ENCODE measurements at places on chromosomes 7 and 10.
A peak's percentile ranks its signal among the peaks of the same experiment; 100 is the strongest.

- DNase-seq, result no peak
Observed at GRCh38 chr10:6986927-6987326, 406.9 kb upstream of the PRKCQ start.

GRCh38 chr10:58516671-58517070, 4.0 kb downstream of the BICC1 start:
- DNase-seq, result no peak

- DNase-seq, result no peak
Observed at GRCh38 chr7:974172-974571, 1.2 kb downstream of the COX19 start.

DNA sequence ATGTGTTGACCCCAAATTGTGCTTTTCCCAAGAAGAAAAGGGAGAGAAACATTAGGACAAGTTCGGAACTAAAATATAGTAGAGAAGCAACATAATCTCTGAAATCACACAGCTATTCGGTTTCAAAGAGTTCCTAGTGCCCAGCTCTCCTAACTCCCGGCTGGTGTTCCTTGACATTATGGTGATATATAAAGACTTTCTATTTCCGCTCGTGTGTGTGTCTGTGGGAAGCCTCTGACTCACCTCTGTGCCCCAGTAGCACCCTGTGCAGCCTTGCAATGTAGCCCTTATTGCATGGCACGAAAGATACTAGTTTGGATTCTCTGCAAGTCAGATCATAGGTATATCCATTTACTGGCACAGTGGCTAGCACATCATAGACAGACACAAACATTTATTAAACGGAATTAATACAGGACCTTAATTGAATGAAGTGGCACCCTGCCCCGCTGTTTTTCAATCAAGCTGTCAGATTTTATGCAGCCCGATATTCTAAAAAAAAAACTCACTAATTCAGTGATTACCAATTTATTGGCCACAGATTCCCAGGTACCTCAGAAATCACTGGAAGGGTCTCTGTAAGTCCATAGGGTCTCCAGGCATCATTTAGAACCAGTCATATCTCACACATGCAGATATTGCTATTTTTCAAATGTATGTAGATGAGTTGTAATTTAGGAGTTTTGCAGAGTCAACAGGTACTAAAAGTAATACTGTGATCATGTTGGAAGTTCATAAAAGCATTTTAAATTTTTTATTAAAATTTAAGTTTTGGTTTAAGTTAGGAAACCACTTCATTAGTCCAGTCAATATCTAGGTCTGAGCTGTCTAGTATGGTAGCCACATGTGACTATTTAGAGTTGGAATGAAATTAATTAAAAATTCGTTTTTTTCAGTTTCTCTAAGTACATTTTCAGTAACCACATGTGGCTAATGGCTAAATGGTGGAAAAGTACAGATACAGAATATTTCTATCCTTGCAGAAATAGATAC, 43.3 kb downstream of the SFTPD start:
- DNase-seq, result no peak

- peak; percentile 22 for DNase-seq
Observed at GRCh38 chr7:25216837-25217236, 11.4 kb downstream of the NPVF start.

GRCh38 chr7:52120912-52121311, 804.3 kb upstream of the COBL start:
- no peak for DNase-seq

GRCh38 chr10:71848325-71849275, 2.5 kb downstream of the PSAP start:
- DNase-seq, result no peak

DNA sequence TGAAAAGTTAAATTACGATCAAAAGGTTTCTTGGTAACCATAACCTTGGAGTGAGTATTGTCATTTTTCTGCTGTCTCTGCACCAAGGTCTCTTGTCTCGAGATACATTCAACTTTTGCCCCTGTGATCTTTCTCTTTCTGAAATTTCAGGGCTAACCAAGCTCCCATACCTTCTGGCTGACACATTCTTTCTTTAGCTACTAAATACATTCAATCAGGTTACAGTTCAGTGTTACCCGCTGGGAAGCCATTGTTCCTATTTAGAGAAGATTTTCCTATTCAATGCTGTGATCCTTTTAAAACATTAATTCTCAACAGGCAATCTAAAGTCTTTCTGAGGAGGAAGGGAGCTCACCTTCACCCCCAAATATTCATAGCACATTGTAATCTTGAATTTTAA, 22.9 kb upstream of the DMTF1 start:
- DNase-seq, result no peak

DNA sequence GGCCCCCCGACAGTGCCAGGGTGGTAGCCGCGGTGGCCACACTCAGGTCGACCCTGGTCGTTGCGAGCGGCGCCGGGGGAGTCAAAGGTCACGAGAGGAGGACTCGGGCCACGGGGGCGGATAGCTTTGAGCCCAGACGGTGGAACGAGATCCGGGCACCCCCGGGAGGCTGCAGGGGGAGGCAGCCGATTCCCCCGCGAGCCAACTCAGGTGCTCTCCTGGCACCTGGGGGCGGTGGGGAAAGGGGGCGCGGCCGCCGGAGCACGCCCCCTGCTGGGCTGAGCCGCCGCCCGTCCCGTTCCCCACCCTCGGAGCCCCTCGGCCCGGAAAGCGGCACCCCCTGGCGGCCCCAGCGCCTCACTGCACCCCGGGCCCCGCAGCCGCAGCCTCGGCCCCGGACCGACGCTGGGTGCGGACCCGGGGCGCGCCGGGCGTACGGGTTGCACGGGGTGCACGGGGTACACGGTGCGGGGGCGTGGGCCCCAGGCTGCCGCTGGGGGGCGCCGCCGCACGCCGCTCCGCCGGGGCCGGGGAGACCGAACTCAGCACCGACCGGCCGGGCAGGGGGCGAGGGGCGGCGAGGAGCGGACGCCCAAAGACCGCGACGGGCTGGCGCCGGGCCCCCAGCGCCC, 521 bp upstream of the NYAP1 start:
- DNase-seq, result peak; percentile 78

GRCh38 chr7:66505531-66506451, 122.9 kb upstream of the KCTD7 start:
- DNase-seq, result peak; percentile 40

GRCh38 chr10:70898687-70899086, 10.3 kb upstream of the PCBD1 start:
- DNase-seq, result no peak

- DNase-seq, result no peak
Observed at GRCh38 chr10:19332304-19332703, 283.7 kb downstream of the MALRD1 start.

GRCh38 chr7:69643708-69644445, 45.6 kb downstream of the AUTS2 start:
- peak; percentile 40 for DNase-seq

Data from AG20443 (cell line).